Activated gamma-delta T cell (primary cell): ENCODE measurements at places on chromosomes 12 and 14.

- no peak for DNase-seq
Measured at GRCh38 chr14:80313806-80314205, 102.5 kb upstream of the DIO2 start.

- no peak for DNase-seq
Measured at GRCh38 chr12:89797436-89797835, 88.8 kb upstream of the ATP2B1 start.

- no peak for DNase-seq
Measured at GRCh38 chr14:99626041-99626648, 18.8 kb upstream of the HHIPL1 start.

DNA sequence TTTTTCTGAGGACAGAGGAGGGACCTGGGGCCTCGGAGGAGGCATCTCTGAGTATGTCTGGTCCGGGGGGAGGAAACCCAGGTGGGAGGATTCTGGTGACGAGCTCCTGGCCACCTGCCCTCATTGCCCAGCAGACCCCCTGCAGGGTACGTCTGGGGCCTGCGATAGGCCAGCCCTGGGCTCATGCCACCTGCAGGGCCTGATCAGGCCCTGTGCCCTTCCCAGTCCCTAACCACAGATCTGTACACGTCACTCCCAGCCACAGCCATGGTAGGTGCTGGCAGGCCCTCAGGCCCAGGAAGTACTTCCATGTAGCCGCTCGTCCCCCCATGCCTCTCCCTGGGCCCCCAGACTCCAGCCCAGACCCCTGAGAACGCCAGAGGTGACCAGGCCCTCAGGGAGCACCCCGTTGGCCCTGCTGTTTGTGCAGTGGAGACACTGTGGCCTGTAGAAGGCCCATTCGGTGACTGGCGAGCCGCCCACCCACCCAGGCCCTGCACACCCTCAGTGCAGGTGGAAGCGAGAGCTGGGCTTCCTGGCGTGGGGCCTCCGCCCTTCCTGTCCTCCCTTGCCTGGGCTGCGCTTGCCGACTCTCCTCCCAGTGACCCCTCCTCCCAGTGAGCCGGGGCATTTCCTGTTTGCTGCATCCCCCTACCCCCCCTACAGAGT lies 5.7 kb downstream of the INF2 start:
- DNase-seq, result no peak

- no peak for DNase-seq
Measured at GRCh38 chr14:99708449-99708848, 24.4 kb downstream of the CYP46A1 start.

GRCh38 chr14:24443053-24443665 lies 583 bp upstream of the SDR39U1 start:
- no peak for DNase-seq

GRCh38 chr12:23708185-23708837 lies 241.2 kb downstream of the SOX5 start:
- no peak for DNase-seq

- no peak for DNase-seq
Measured at GRCh38 chr14:91142214-91142668, 28.4 kb downstream of the DGLUCY start.

DNA sequence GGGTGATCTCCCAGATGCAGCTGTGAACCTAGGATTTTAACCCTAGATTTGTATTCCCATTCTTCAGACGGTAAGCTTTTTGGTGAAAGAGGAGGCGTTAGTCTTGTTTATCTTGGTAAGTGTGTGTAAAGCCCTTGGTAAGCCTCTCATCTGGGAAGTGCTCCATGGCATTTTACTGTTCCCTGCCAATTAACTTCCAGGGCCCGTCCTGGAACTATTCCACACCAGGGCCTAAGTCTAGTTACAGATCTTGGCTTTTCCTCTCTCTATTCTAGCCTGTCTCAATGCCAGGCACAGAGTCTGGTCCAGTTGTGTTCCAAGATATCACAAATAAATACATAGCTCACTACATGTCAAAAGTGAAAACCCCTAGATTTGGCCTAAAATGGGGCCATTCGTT lies 42.4 kb downstream of the YEATS4 start:
- DNase-seq, result no peak
